GM19239 (cell line): ENCODE measurements at places on chromosomes 4 and X.

DNA sequence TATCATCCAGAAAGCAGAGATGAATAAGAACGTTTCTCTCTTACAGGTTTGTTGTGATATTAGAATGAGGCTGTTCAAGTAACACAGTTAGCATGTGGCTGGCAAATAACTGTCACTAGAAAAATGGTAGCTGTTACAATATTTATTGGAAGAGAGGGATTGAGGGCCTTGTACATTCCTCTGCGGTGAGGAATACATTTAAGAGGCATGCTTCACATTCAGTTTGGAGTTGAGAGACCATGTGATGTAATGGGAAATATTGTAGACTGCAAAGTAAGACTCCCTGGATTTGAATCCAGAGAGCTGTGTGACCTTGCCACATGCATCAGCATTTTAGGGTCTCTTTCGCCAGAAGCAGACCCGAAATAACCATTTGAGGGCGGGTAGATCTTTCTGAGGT, 104.8 kb upstream of the KIT start:
- DNase-seq = no peak

GRCh38 chrX:85140964-85141363, 102.6 kb downstream of the SATL1 start:
- DNase-seq = no peak

- no peak for DNase-seq
Observed at GRCh38 chr4:107419052-107419451, 301.0 kb downstream of the PAPSS1 start.

GRCh38 chrX:68180579-68180978, 252.7 kb downstream of the OPHN1 start:
- DNase-seq = no peak

DNA sequence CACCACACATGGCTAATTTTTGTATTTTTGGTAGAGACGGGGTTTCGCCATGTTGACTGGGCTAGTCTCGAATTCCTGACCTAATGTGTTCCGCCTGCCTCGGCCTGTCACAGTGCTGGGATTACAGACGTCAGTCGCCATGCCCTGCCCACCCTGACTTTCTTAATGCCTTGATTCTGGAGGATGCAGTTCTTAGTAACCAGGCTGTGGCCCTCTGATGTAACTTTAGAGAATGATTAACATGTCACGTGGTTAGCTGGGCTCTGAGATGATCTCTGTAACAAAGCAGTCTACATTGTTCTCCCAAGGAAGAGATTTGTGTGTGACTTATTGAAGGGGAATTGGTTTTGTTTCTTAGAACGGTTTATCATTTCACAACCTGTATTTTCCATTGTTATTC, 30.6 kb downstream of the ANK2 start:
- DNase-seq = no peak
